Cortex of kidney (tissue), 1 donor: ENCODE measurements at places on chromosomes 12 and 14.

- no peak for DNase-seq
These were observed 25.2 kb upstream of the MANSC4 start for GRCh38 chr12:27805238-27805637.

- DNase-seq, result no peak
These were observed 28.8 kb downstream of the KLRK1 start for GRCh38 chr12:10361084-10361483.

DNA sequence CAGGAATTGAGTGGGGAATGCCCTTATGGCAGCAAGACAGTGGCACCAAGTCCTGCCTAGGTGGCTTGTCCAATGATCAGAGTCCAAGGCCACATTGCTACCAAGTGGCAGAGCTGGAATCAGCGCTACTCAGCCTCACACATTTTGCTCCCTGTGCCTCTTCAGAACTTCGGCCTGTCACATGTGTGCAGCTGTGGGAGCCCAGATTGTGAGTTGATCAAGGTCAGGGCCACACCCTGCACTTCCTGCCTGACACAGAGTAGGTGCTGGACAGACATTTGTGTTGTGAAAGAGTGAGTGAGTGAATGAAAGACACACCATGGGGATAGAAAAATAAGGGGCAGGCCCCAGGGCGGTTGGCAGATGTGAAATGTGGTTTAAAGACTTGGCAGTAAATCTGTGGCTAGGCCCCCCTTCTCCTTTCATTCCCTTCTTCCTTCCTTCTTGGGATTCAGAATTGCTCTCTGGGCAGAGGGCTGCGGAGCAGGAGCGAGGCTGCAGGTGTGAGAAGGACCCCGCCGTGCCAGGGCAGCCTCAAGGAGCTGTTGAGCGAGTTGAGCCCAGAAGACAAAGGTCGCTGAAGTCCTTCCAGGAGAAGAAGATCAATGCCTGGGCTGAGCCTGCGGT lies 83.5 kb downstream of the SLC25A47 start:
- no peak for DNase-seq

- no peak for DNase-seq
These were observed 98.3 kb upstream of the ESRRB start for GRCh38 chr14:76277586-76278130.

DNA sequence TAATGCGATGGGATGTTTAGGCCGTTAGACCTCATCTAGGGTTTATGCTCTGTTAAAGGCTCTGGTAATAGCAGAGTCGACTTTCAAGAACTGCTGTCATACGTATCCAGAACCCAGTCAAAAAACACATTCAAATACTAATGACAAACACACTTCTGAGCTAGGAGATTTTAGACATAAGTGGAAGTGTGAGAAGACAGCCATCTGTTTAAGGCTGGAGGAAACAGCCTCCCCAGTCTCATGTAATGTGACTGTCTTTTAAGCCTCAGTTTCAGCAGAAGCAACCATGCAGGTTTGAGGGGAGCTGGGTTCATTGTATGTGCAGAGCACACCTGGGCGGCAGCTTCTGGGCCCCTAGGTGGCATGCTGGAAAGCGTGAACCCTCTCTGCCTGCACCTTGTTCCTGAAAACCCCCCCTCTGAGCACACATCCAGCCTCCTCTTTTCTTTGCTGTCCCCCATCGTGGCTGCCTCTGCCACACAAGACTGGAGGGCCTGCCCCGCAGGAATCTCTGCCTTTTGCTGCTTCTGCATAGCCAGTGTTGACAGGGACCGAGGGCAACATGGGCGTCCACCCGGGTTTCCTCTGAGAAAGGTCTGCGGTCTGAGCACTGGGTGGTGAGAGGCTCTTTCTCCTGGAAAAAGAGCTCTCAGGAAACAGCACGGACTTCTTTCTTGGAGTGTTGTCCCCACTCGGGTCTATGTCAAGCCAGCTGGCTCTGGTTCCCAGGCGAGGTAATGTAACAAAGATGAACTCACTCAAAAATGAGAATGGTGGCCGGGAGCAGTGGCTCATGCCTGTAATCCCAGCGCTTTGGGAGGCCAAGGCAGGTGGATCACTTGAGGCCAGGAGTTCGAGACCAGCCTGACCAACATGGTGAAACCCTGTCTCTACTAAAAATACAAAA lies 11.6 kb downstream of the WNT5B start:
- DNase-seq, result no peak

GRCh38 chr14:102140750-102141145 lies 1.1 kb downstream of the WDR20 start:
- DNase-seq, result no peak

DNA sequence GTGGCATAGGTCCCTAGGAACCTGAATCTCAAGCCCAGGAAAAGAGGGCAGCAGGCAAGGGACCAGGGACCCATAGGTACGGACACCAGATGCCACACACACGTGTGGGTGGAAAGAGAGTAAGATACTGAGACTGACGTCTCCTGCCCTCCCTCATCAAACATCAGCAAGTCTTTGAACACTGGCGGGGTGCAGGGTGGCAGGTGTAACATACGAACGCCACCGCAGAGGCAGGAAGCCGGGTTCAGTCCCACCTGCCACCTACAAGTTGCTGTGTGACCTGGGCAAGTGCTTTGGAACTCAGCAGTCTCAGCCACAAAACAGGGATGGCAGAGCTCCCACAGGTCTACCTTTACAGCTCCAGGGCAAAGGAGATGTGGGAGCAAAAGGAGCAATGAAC lies 11.1 kb downstream of the ACTN1 start:
- no peak for DNase-seq

DNA sequence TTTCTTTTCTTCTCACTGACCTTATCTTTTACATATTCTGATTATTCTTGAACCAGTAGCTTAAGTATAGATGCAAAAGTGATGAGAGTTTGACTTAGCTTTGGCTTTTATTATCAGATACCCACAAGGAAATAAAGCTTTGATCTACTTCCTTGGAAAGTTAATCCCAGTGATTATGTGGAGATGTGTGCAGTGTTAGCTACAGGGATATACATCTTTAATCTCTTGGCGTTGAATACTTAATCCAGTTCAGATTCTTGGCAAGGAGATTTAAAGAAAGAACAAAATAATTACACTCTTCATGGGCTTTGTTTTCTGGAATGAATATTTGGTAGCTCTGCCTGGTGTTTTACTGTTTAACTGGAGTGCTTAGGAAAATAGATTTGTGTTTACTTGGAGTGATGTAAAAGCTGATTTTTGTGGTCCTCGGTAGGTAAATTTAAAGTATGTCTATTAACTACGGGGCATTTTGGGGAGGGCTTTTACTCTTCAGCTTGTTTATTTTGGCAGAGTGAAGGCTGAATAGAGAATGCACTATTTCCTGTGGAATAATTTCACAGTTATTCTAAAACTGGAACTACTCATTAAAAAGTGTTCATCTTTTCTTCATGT lies 150.1 kb upstream of the LRIG3 start:
- no peak for DNase-seq
